Keratinocyte (primary cell): ENCODE measurements at places on chromosomes 3 and 15.

- DNase-seq: no peak
These were observed 12.7 kb downstream of the SOX2 start for GRCh38 chr3:181724192-181724965.

DNA sequence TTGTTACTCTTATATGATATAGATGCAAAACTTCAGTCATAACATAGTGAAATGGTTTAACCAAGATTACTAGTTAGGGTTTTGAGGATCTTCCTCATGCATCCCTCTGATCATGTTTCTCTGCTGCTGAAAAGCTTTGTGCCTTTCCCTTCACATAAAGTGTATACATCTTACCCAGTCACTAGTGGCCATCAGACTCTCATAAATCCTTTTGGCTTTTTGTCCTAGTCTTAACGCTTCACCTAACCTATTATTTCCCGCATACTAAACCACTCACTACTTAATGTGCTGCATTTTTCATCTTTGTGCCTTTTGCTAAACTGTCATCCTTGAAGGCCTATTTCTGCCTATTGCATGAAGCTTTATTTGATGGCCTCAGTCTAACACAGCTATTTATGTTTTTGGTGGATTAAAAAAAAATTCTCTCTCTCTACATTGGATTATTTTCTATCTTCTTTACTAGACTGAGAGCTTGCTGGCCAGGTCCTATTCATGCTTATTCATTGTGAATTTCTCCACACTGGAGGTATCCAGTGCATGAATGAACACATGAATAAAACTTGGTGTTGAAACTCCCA lies 717.6 kb upstream of the GOLIM4 start:
- no peak for DNase-seq

- DNase-seq: no peak
These were observed 115.8 kb downstream of the GABRG3 start for GRCh38 chr15:27086805-27087204.

DNA sequence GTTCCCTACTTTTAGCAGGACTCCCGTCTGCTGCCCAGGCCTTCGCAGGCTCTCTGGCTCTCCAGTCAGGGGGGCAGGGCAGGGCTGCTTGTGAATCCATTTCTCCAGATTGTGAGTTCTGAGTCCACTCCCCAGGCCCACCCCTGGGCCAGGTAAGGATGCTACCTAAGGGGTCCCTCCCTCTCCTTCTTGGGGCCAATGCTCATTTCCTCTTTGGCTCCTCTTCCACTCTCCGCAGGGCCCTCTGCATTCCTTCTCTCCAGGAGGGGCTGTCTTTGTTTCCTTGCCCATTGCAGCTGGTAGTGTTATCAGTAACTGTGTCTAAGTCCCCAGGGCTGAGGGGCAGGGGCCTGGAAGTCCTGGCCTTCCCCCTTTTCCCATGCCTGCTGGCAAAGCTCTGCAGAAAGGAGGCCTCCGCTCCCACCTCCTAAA lies 13.0 kb upstream of the CACNA2D2 start:
- DNase-seq: no peak

DNA sequence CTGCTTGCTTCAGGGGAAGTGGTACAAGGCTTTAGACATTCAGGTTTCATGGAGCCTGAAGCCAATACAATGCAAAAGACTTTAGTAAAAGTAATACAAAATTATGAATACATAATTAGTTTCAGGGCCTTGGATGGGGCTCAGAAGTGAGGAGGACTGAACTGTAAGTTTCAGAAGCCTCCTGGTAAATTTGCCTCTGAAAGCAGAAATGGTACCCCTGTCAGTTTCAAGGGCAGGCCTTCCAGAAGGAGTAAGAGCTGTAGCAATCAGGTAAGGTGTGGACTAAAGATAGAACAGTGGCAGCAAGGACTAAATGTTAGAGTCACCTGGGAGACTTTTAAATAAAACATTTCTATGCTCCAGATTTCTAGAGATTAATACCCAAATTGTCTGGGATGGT lies 402.5 kb upstream of the GOLIM4 start:
- DNase-seq: no peak

DNA sequence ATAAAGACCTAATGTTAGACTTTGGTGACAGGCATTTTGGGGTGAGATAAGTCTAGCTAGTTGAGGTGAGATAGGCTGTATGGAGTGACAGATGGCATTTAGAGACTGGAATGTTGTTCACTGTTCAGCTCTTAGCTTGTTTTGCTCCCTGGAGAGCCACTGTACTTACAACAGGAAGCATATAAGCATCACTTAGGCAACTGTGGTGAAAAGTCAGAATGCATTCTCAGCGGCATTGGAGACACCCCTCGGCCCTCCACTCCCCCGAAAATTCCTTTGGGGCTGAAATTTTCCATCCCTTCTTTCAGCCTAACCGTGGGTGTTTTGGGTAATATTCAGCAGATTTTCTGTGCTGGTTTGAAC lies 73.4 kb downstream of the SLCO3A1 start:
- no peak for DNase-seq

- DNase-seq: no peak
These were observed 82.7 kb downstream of the RFX7 start for GRCh38 chr15:56160966-56161365.

GRCh38 chr3:157692468-157692867 lies 189.3 kb upstream of the VEPH1 start:
- no peak for DNase-seq

DNA sequence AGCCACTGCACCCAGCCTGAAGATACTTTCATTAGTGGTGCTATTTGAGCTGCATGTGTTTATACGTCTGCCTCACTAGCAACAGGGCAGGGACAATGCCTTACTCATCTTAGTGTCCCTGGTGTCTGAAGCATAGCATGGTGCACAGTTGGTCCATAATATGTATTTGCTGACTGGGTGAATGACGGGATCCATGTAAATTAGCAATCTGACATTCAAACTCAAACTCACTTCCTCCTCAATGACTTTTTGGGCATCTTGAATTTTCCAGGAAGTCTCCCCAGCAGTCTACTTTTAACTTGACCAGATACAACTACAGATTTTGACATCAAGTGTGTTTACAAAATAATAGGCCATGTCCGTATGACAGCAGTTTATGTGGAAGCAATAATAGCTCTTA lies 3.0 kb upstream of the LDHAL6B start:
- DNase-seq: no peak

GRCh38 chr15:71337197-71337845 lies 222.1 kb downstream of the THSD4 start:
- peak; percentile 41 for DNase-seq

DNA sequence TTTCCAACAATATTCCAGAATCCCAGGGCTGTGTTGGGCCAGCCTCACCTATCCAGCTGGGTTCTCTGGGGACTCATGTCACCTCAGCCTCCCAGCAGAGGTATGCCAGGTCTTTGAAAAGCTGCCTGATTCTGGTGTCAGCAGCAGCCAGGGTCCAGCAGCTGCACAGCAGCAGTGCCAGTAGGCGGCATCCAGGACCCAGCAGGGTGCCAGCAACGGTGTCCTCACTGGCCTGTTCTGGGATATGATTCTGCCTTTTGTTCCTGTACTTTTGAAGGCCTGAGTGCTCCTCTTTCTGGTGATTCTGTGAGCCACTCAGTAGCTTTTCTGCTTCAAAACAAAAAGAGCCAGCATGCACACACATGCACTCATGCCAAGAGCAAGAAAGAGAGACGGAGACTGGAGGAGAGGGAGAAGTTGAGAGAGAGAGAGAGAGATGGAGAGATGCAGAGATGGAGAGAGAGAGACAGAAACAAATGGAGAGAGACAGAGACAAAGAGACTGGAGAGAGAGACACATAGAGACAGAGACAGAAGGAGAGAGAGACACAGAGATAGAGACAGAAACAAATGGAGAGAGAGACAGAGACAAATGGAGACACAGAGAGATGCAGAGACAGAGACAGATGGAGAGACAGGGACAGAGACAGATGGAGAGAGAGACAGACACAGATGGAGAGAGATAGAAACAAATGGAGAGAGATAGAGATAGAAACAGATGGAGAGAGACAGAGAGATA lies 205.7 kb downstream of the UACA start:
- no peak for DNase-seq

GRCh38 chr15:42136513-42136912 lies 19.9 kb downstream of the PLA2G4F start:
- DNase-seq: no peak

GRCh38 chr3:184198509-184198908 lies 12.5 kb downstream of the ABCF3 start:
- DNase-seq: no peak

DNA sequence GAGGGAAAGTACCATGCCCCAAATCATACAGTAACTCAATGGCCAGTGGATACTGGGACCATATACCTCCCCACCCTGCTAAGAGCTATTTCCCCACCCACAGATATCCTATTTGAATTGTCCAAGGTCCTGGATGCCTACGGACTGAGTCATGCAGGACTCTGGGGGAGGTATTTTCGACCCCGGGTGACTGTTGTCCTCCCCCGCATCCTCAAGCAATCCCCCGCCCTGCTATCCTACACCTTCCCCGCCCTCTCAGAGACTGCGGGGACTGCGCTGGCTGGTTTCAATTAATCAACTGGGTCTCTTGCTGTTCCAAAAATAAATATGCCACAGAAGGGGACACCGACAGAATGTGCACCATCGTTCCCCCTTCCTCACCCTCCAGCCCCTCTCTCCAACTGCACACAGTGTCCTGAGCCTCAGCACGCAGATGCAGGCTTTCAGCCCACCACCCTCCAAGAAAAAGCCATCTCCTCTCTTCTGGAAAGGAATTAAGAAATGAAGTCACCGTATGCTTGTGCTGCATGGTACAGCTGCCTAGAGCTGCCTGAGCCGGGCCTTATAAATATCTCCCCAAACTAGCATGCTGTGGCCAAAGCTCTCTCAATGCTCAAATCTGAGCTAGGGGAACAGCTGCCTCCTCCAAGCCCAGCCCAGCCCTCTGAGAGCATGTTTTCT lies 8.1 kb downstream of the CAV3 start:
- no peak for DNase-seq

- DNase-seq: no peak
These were observed 115.2 kb upstream of the TSC22D2 start for GRCh38 chr3:150292891-150293290.

GRCh38 chr3:34483311-34483887 lies 685.0 kb downstream of the PDCD6IP start:
- DNase-seq: no peak

DNA sequence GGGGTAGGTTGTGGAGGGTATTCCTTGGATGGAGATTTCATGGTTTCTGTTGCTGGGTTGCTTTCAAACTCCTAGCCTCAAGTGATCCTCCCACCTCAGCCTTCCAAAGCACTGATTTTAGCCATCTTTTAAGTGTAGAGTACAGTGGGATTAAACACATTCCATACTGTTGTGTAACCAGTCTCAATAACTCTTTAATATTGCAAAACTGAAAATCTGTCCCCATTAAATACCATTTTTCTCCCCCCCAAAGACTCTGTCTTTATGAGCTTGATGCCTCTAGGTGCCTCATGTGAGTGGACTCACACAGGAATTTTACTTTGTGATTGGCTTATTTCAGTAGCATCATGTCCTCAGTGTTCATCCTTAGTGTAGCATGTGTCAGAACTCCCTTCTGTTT lies 74.7 kb upstream of the ATP10A start:
- no peak for DNase-seq

GRCh38 chr15:31265871-31266711 lies 60.5 kb upstream of the KLF13 start:
- DNase-seq: no peak

GRCh38 chr3:157119369-157119951 lies 40.5 kb downstream of the CCNL1 start:
- DNase-seq: no peak

DNA sequence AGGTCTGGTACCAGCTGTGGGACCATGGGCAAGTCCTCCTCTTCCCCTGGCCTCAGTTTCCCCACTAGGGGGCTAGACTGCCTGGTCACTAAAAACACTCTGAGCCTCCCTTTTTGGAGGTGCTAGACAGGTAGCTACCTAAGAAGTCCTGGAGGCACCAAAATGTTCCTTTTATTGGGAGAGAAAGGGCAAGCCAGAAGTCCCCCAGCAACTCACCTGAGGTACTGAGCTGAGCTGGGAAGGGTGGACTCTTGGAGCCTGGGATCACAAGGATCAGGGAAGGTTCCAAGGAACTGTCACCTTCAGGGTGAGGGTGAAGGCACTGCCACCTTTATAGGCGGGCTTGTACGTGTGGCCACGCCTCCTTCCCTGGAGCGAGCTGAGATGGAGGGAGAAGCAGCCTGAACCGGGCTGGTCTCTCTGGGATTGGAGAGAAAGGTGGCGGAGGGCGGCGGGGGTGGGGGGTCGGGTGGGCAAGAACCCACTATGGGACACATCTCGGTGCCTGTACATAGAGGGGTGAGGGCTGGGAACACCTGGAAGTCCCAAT lies at the start of gene CYP1A1:
Gene CYP1A1, minus strand, starts transcription at position 304 of the 550 bp plus-strand sequence. CDS start 2,431 bp downstream, outside the sequence.
- DNase-seq: no peak

DNA sequence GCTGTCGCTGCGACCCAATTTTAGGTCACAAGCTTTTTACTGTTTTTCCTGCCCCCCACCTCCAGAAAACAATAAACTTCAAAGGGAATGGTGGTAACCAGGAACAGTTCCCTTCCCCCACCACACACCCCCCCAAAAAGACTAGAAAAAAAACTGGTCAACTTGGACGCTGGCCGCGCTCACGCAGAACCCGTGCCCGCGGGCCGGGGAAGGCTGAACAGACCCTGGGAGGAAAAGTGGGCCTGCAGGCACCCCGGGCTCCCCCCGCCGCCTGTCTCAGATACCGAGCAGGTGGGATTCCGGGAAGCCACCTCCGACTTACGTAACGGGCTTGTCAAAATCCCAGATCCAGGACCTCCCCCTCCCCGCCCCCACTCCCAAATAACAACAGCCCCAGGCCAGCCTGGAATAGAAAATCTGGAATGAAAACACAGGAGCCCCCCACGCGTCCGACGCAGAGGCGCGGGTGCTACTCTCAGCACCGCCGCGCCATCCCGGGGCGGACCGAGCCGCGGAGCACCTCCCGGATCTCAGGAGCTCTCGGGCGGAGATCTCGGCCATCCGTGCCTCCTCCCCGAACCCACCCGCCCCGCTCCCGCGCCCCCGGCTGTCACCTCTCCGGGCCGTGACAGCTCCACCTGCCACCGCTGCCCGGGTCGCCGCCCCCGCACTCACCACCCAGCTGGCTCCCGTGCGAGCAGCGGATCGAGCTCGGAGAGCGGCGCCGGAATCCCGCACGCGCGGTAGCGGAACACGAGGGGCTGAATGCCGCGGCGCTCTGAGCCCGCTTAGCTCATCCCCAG lies 557 bp downstream of the DENND4A start:
- no peak for DNase-seq

- no peak for DNase-seq
These were observed 236.5 kb downstream of the WDR72 start for GRCh38 chr15:53522991-53523390.

GRCh38 chr3:58073301-58074108 lies 65.3 kb downstream of the FLNB start:
- no peak for DNase-seq

DNA sequence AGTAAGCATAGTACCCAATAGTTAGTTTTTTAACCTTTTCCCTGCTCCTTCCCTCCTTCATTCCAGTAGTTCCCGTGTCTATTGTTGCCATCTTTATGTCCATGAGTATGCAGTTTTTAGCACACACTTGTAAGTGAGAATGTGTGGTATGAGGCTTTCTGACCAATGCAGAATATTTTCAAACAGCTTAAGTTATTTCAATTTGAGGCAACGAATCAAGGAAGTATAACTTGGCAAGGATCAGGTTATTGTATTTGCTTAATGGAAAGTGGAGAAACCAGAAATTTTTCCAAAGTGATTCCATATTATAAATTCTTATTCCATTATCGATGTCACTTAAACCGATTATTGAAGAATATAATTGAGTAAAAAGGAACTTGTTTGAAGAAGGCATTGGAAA lies 954.8 kb downstream of the GBE1 start:
- DNase-seq: no peak
